A549 treated with DMSO at 1 μM for 4 hours (cell line): ENCODE measurements at places on chromosomes 7 and 10. TPM values are rescaled to one million over a fixed set of nuclear protein-coding genes. Genes with fewer than 3 reads are reported as not detected.

PRRT4 gene
- total RNA-seq = 0.19 to 0.43 TPM (median 0.37 TPM) in 5 replicates

LIPM gene
- total RNA-seq = not detected in 5 replicates

MYO3A gene
- total RNA-seq = 0.11 TPM in 1 of 5 replicates, not detected in the others

JCAD gene
- total RNA-seq = 8.8 to 9.8 TPM (median 9.1 TPM) in 5 replicates

TAS2R41 gene
- total RNA-seq = not detected in 5 replicates

OR2A5 gene
- not detected in 5 replicates for total RNA-seq
